ENCODE measurements at places on chromosomes 6 and 20.

GRCh38 chr6:30683980-30684338, 2.5 kb downstream of the PPP1R18 start:
- DNase-seq = no peak

- no peak for DNase-seq
These were observed 83.1 kb downstream of the TRMT11 start for GRCh38 chr6:126069449-126069848.

DNA sequence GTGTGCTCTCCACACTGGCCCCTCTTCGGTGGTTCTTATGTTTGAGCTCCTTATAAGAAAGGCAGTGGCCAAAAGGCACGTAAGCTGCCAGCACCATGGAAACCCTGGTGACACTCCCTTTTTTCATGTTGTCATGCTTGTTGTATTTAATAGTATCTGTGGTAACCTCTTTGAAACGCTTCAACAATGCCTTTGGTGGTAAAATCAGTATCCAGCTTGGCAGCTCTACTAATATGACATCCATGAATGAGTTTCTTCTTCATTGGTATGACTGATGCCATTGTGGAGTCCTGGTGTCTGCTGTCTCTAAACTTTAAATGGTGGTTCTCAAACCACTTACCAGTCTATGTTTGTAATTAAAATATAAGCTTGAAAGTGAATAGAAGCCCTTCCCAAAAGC, 10.7 kb upstream of the MYLK2 start:
- DNase-seq = no peak

DNA sequence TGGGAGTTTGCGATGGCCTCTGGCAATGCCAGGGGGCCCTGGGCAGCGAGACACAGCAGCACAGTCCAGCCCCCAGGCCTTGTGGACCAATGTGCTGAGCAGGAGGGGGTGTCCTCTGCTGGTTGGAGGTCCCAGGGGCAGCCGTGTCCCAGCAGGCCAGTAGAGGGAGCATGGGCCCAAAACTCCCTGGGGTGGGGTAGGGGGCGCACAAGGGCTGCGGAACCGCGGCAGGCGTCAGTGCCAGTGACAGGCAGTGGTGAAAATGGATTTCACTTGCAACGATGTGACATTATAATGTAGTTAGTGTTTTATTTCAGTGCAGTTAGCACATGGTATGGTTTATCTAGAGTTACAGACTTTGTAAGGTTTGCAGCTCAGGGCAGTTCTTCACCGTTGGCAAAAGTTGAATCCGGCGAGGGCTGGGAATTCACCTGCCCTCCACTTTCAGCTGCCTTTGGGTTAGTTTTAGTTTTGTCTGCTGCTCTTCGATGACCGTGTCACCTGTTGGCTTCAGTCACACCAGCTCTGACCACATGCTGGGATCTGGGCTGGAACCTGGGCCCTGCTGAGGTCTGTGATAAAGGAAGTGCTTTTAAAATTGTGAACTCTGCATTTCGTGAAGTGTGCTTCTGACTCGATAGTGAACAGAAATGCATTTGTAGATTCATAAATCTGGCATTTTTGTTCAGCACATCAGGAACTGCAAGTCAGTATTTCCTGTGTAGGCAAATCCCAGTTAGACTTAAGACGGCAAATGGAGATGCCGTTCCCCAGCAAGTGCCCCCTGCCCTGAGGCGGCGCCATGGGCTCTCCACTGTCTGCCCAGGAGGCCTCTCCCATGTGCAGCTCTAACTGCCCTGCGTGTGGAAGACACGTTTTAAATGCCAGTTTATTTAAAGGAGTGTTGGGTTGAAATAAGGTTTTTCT, 46.8 kb downstream of the PYGB start:
- peak; percentile 85 for DNase-seq

DNA sequence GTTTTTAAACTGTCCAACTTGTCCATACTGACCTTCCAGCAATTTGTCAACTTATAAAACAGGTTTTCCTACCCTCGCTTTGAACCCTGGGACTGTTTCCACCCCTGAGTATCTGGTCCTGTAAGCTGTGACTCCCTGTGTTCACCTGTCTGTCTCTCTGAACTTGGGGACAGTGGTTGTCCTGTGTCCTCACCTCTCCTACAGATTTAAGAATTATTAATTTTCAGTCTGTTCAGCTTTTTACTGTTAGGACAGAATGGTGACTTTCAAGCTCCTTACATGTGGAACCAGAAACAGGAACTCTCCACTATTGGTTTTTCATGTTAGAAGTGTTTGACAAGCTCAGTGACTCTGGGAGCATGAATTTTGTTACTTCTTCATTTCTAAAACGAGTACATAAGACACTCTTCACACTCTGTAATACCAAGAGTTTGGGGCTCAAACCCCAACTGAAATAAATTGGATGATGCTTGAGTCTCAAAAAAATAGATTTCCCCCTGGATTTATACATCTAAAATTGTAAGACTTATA, 713.9 kb downstream of the COL12A1 start:
- no peak for DNase-seq
